ENCODE measurements at places on chromosomes 11 and 22. TPM values are rescaled to one million over a fixed set of nuclear protein-coding genes. Genes with fewer than 3 reads are reported as not detected.

GRCh38 chr11:93972790-93973189 is 48.4 kb upstream of the HEPHL1 start:
- no peak for DNase-seq

GRCh38 chr22:23106906-23107367 is 34.9 kb downstream of the RSPH14 start:
- no peak for DNase-seq

GRCh38 chr22:45885941-45886395 is 91.0 kb downstream of the WNT7B start:
- DNase-seq, result no peak

Gene WNT11
- polyA plus RNA-seq, result 18.9 TPM

Gene APOL5
- polyA plus RNA-seq, result not detected

Gene C11orf91
- not detected for polyA plus RNA-seq
